H1 (cell line): ENCODE measurements at places on chromosomes 12 and 14.

DNA sequence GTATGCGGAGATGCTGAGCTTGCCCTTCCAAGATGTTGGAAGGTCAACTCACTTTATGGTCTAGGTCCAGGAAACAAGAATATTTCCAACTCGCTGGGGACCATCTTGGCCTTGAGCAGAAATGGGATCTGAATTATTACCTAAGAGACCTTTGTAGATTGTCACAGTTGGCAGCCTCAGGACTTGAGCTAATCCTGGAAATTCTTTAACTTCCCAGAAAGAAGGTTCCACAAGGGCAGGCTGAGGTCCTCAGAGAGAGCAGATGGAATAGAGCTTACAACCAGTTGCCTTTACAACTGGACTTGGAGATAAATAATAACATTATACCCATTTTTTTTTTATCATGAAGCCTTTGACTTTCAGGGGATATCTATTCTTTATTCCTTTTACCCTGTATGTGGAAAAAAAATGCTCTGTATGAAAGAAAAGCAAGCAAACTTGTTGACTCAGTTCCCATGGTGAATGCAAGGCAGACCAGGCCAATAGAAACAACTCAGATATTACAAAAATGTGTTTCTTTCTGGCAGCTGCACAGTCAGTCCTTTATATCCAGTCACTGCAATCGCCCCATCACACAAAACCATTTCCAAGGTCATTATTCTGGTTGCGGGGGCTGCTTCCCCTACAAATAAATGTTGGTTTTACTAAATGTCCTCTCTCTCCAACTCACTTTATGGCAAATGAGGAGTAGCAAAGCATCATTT is 401.4 kb downstream of the ZFP36L1 start:
- no peaks in the 10 kb centered on the region for H3K36me3 ChIP-seq
- no peak overlapping the region for H3K27ac ChIP-seq
- H3K4me3 ChIP-seq: no peak overlapping the region
- no peak for DNase-seq
- peaks cover 5% of the 10 kb centered on the region for H3K4me1 ChIP-seq

DNA sequence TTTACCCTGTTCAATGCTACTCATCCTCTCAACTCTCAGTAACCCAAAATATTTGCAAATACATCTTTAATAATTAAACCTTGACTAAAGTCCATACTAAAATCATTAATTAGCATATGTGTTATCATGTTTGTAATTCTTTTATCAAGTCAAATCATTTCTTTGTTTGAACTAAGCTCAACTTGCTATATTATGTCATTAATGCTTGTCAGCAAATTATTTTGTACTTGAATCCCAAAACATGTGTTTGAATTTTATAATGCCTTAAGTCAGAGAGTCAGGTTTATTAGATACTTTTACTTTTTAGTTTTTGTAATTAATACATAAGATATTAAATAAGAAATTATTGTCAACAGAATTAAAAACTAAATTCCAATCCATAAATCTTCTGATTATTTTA is 16.5 kb downstream of the ABCD2 start:
- no peak for DNase-seq
- H3K4me3 ChIP-seq: no peak overlapping the region
- H3K27me3 ChIP-seq: no peaks in the 10 kb centered on the region

DNA sequence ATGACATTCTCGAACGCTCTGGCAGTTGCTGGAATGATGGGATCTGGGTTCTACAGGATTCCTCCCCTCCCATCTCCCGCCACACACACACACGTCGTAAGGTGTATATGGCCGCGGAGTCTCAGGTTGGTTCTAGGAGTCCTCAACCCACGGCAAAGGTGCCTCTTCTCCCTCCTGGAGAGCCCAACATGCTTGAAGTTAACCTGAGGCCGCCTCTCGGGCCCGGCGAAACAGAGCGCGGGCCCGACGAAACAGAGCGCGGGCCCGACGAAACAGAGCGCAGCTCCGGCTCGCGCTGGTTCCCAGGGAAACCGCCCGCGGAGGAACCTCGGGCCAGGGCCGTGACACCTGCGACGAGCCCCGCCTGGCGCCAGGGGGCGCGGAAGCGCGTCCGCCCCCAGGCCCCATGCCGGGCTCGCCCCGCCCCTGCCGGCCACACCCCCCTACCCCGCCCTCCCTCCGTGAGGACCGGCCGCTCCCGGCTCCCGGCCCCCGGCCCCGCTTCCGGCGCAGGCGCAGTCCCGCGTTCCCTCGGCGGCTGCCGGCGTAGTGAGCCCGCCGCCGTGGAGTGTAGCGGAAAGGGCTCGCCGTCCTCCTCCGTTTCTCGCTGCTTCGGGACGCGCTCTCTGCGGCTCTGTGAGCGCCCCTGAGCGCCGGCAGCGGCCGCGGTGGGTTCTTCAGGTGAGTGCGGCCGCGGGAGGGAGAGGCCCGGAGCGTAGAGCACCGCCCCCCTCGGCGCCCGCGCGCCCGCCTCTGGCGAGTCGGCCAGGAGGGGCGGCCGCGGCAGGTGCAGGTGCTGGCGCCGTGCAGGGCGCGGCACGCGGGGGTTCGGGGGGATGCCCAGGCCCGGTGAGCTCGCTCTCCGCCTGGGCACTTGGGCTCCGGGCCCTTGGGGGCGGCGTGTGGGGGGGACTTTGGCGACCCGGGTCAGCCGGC is at the start of gene RAB3IP:
Gene RAB3IP, plus strand, starts transcription at position 510 of the 936 bp plus-strand sequence. CDS start 16,549 bp downstream, outside the sequence.
- peaks cover 3% of the 10 kb centered on the region; the same call in 1 of the 2 replicates for H3K27me3 ChIP-seq
- H3K4me3 ChIP-seq: peak within 1 kb of the TSS; percentile 53
- peak; percentile 56 for DNase-seq
- H3K27ac ChIP-seq: no peak within 1 kb of the TSS

- H3K27me3 ChIP-seq: no peaks in the 10 kb centered on the region
- no peak for DNase-seq
- H3K36me3 ChIP-seq: no peaks in the 10 kb centered on the region
- no peak overlapping the region for H3K27ac ChIP-seq
Observed at GRCh38 chr12:83123039-83123438, 436.3 kb downstream of the TMTC2 start.

DNA sequence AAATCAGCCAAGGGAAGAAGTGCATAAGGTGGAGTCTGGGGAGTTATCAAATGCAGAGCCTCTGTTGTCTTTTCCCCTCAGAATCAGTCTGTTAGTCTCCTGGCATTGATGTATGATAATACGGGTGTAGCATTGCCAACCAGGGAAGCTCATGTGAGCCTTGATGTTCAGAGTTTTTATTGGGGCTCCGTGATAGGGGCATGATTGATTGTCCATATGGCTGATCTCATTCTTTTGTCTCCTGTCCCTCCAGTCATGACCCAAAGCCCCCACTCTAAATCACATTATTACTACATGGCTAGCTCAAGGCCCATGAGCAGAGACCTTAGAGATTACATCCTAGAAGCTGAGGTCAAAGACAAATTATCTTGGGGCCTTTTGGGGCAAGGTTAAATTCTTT is 140.9 kb downstream of the NUBPL start:
- no peaks in the 10 kb centered on the region for H3K27me3 ChIP-seq
- no peaks in the 10 kb centered on the region for H3K4me1 ChIP-seq
- DNase-seq: no peak
- H3K4me3 ChIP-seq: no peak overlapping the region
- H3K27ac ChIP-seq: no peak overlapping the region
- no peaks in the 10 kb centered on the region for H3K36me3 ChIP-seq

DNA sequence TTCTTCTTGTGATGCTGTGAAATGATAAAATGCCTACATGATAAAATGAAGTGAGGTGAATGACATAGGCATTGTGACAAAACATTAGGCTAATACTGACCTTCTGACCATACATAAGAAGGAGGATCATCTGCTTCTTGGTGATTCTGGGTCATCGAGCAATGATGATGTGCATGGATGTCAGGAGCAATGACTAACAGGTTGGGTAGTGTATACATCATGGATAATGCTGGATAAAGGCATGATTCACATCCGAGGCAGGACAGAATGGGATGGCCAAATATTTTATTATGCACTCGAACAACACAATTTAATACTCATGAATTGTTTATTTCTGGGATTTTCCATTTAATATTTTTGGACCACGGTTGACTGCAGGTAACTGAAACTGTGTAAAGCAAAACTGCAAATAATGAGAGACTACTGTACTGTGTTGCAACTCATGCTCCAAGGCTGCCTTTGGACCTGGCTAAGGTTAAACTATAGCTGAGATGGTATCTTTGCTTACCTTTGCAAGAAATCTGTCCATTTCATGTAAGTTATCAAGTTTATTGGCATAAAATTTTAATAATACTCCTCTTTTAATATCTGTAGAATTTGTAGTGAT is 7.6 kb upstream of the SLC25A21 start:
- H3K27me3 ChIP-seq: no peaks in the 10 kb centered on the region
- no peaks in the 10 kb centered on the region for H3K36me3 ChIP-seq
- no peaks in the 10 kb centered on the region for H3K4me1 ChIP-seq
- DNase-seq: no peak

GRCh38 chr12:99232324-99232723 is 415.2 kb upstream of the GARIN6 start:
- H3K27ac ChIP-seq: no peak overlapping the region
- no peaks in the 10 kb centered on the region for H3K36me3 ChIP-seq
- H3K4me1 ChIP-seq: no peaks in the 10 kb centered on the region
